Activated T-cell treated with anti-CD3 and anti-CD28 coated beads, Interleukin-2, amount 50 U/mL, for 72 hours (primary cell): ENCODE measurements at places on chromosomes 6 and 20. TPM values are rescaled to one million over a fixed set of nuclear protein-coding genes. Genes with fewer than 3 reads are reported as not detected.
A peak's percentile ranks its signal among the peaks of the same experiment; 100 is the strongest.

The RPP40 gene
- total RNA-seq, result 10.8 TPM

The AK9 gene
- total RNA-seq, result 6.4 TPM

The JAG1 gene
- total RNA-seq, result 1.2 TPM

The EDN1 gene
- total RNA-seq, result 0.12 TPM

The STX11 gene
- total RNA-seq, result 36.0 TPM

The SLC22A16 gene
- total RNA-seq, result not detected

The C6orf52 gene
- total RNA-seq, result 2.7 TPM

DNA sequence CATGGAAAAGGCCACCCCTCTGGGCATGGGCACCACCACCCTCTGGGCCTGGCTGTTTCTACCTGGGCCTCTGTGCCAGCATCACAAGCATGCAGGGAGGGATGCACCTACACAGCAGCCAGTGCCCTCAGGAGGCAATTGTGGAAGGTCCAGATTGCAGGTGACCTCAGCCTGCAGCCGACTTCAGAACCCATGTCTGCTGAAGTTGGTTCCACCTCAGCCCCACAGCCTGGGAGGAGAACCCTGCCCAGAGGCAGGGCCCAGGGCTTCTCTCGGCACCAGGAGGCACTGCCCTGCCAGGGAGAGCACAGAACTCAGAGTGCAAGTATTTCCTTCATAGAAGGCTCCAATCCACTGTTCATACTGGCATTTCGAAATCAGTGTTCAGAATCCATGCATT is 149.8 kb downstream of the TTLL2 start:
- no peaks in the 10 kb centered on the region for H3K36me3 ChIP-seq
- H3K4me1 ChIP-seq, result no peaks in the 10 kb centered on the region
- H3K27ac ChIP-seq, result no peak overlapping the region
- no peak overlapping the region for H3K4me3 ChIP-seq
- H3K27me3 ChIP-seq, result peaks cover 10% of the 10 kb centered on the region
- no peak for DNase-seq

- no peak overlapping the region for H3K27ac ChIP-seq
- peaks cover 70% of the 10 kb centered on the region for H3K27me3 ChIP-seq
- peak; percentile 32 for DNase-seq
- peaks cover 50% of the 10 kb centered on the region for H3K4me1 ChIP-seq
- peaks cover 2% of the 10 kb centered on the region for H3K36me3 ChIP-seq
- H3K4me3 ChIP-seq, result no peak overlapping the region
Observed at GRCh38 chr20:20368418-20369249, 730 bp downstream of the INSM1 start.

DNA sequence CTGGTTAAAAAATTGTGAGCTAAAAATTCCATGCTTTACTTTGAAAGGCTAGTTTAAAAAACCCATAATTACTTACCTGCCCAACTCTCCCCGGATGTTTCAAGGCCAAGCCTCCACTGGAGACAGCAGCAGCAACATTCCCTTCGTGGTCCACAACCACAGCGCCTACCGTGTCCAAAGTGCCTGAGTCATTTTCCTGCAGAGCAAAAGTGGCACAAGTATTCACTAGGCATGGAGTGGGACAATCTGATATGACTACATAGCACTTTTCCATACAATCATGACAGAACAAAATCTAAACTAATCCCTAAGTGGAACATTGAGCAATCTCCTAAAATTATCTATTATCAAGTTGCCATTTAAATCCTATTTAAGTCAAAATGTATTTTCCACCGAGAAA is 104.8 kb downstream of the TASP1 start:
- H3K27ac ChIP-seq, result no peak overlapping the region
- peaks cover 4% of the 10 kb centered on the region for H3K36me3 ChIP-seq
- no peaks in the 10 kb centered on the region for H3K4me1 ChIP-seq
- no peak for DNase-seq

DNA sequence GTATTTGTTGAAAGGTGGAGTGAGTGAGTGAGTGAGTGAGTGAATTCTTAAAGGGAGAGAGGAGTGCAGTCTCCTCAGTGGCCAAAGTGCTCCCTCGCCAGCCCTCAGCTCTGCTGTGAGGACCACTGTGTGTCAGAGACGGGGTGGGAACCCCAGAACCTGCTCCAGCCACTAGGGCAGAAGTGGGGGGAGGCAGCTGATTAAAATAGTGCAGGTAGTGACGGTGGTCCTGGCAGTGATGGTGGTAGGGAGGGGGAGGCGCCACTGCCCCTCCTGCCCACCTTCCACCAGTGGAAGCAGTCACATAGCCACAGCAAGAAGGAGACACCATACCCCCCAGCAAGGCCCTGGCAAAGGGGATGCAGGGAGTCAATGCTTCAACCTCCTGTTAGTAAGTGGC is 133.5 kb downstream of the PHACTR3 start:
- H3K27ac ChIP-seq, result no peak overlapping the region
- no peak for DNase-seq
- H3K4me3 ChIP-seq, result no peak overlapping the region
- no peaks in the 10 kb centered on the region for H3K4me1 ChIP-seq
- H3K27me3 ChIP-seq, result no peaks in the 10 kb centered on the region

GRCh38 chr20:22576273-22576672 is 8.1 kb downstream of the FOXA2 start:
- H3K27me3 ChIP-seq, result peaks cover 82% of the 10 kb centered on the region
- peaks cover 4% of the 10 kb centered on the region for H3K4me1 ChIP-seq
- peaks cover 4% of the 10 kb centered on the region for H3K36me3 ChIP-seq
- H3K27ac ChIP-seq, result no peak overlapping the region
- H3K4me3 ChIP-seq, result no peak overlapping the region

GRCh38 chr20:5657190-5657875 is 92.9 kb upstream of the SHLD1 start:
- H3K4me1 ChIP-seq, result peaks cover 49% of the 10 kb centered on the region
- no peak overlapping the region for H3K27ac ChIP-seq
- no peak for DNase-seq
- H3K4me3 ChIP-seq, result no peak overlapping the region
- no peaks in the 10 kb centered on the region for H3K27me3 ChIP-seq

DNA sequence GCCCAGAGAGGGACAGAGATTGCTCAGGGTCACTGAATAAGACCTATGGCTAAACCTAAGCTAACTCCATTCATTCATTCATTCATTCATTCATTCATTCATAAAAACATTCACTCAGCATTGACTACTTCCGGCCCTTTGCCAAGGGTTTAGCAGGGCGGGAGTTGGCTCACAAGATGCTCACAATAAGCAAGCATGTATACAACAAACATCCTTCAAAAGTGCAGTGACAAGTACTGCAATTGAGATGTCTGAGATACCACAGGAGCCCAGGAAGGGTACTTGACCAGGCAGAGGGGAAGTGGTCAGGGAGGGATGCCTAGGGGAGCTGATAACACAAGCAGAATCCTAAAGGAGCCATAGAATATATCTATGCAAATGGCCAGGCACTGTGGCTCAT is 18.2 kb upstream of the KIAA1755 start:
- no peak for DNase-seq
- H3K27me3 ChIP-seq, result no peaks in the 10 kb centered on the region
- H3K36me3 ChIP-seq, result no peaks in the 10 kb centered on the region
- H3K4me3 ChIP-seq, result no peak overlapping the region
- no peak overlapping the region for H3K27ac ChIP-seq
- no peaks in the 10 kb centered on the region for H3K4me1 ChIP-seq

- H3K27me3 ChIP-seq, result no peaks in the 10 kb centered on the region
- H3K36me3 ChIP-seq, result no peaks in the 10 kb centered on the region
- H3K4me3 ChIP-seq, result no peak overlapping the region
- H3K4me1 ChIP-seq, result no peaks in the 10 kb centered on the region
Observed at GRCh38 chr20:8254911-8255582, 123.0 kb downstream of the PLCB1 start.

- H3K4me1 ChIP-seq, result peaks cover 5% of the 10 kb centered on the region
- DNase-seq, result no peak
- no peaks in the 10 kb centered on the region for H3K36me3 ChIP-seq
- no peak overlapping the region for H3K27ac ChIP-seq
- H3K27me3 ChIP-seq, result no peaks in the 10 kb centered on the region
Observed at GRCh38 chr20:63774306-63774705, 34.7 kb downstream of the SLC2A4RG start.

GRCh38 chr6:38212579-38212978 is 393.1 kb downstream of the ZFAND3 start:
- no peaks in the 10 kb centered on the region for H3K36me3 ChIP-seq
- H3K27ac ChIP-seq, result no peak overlapping the region
- no peak overlapping the region for H3K4me3 ChIP-seq
- no peak for DNase-seq
- no peaks in the 10 kb centered on the region for H3K4me1 ChIP-seq
- no peaks in the 10 kb centered on the region for H3K27me3 ChIP-seq

- H3K4me3 ChIP-seq, result peak overlapping the region; percentile 55
- peaks cover 18% of the 10 kb centered on the region for H3K4me1 ChIP-seq
- no peaks in the 10 kb centered on the region for H3K36me3 ChIP-seq
- DNase-seq, result peak; percentile 59
Observed at GRCh38 chr20:63552481-63553249, 1.3 kb upstream of the FNDC11 start.

- H3K27me3 ChIP-seq, result peaks cover 55% of the 10 kb centered on the region
- H3K4me3 ChIP-seq, result no peak overlapping the region
- no peak overlapping the region for H3K27ac ChIP-seq
- DNase-seq, result no peak
- H3K36me3 ChIP-seq, result no peaks in the 10 kb centered on the region
Observed at GRCh38 chr20:37681384-37682112, 12.3 kb upstream of the CTNNBL1 start.

GRCh38 chr6:26123675-26123946 is 36.4 kb downstream of the HFE start:
- DNase-seq, result peak; percentile 92
- H3K27me3 ChIP-seq, result no peaks in the 10 kb centered on the region
- peak overlapping the region; percentile 99 for H3K4me3 ChIP-seq
- H3K4me1 ChIP-seq, result peaks cover 46% of the 10 kb centered on the region

GRCh38 chr6:76771059-76771634 is 692.1 kb downstream of the HTR1B start:
- H3K4me3 ChIP-seq, result no peak overlapping the region
- no peaks in the 10 kb centered on the region for H3K27me3 ChIP-seq
- no peak for DNase-seq
